ENCODE measurements at places on chromosomes 5 and 9.

DNA sequence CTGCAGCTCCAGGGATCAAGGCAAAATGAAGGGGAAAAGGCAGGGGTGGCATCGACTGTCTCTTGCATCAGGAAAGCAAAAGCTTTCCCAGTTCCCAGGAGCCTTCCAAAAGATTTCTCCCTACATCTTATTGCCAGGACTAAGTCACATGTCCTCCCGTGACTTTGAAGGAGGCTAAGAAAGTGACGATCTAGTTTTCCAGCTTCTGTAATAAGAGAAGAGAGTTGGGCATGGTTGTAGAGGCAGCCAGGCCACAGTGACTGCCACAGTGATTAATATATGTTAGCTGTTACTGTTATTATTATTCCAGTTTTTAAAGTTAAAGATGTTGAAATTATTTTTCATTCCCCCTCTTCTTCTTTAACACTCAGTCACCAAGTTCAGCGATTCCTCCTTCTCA, 77.1 kb downstream of the RMI1 start:
- DNase-seq = no peak

DNA sequence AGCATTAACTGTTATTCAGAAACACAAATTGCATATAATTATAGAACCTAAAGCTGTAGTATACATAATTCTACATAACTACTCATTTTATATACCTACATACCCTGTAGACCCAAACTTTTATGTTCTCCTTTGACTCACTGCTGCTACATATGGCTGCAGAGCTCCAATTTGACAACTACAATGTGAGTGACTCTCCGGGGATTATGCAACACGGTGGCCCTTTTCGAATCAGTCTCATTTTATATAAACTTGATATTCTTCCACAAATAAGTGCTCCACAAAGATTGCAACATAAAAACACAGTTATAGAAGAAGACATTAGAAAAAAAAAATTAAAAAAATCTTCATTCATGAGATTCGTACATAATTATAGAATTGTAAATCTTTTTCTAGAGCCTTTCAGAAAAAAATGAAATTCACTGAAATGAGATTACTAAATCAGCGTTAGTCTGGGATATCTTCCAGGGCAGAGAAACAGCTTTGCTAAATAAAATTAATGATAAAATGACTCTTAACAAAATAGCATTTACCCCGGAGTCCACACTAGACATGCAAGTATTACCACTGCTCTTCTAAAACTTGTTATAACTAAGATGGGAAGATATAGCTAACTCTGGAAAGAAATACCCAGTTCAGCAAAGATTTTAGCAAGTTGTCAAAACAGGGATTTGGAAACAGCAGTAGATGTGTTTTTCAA, 52.6 kb downstream of the SRFBP1 start:
- no peak for DNase-seq

DNA sequence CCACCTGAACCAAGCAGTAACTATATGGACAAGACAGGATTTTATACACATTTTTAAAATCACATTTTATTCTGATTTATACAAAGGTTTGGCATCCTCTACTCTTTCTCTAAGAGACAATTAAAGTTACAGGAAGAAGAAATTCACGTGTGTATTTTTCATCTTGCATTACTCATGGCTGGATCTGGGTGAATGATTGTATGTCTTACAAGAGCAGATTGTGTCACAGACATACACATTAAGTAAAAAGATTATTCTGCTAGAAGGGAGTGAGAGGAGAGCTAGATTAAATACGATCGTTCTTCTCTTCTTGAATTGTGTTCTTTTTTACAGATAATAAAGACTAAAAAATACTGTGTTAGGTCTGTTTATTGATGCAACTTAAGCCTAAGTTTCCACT, 20.8 kb upstream of the CEP120 start:
- DNase-seq = no peak

DNA sequence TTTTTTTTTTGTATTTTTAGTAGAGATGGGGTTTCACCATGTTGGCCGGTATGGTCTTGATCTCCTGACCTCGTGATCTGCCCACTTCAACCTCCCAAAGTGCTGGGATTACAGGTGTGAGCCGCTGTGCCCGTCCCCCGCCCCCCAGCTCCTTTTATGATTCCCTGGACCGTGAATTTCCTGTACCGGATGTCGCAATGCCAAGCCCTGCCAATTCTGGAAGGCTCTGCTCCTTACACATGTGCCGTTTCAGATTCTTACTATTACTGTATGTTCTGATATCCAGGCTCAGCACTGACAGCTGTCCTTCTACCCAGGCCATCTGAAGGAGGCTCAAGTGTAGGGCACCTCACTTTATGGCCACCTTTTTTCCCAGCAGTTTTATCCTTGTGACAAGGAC, 100.1 kb downstream of the PLCXD3 start:
- no peak for DNase-seq

DNA sequence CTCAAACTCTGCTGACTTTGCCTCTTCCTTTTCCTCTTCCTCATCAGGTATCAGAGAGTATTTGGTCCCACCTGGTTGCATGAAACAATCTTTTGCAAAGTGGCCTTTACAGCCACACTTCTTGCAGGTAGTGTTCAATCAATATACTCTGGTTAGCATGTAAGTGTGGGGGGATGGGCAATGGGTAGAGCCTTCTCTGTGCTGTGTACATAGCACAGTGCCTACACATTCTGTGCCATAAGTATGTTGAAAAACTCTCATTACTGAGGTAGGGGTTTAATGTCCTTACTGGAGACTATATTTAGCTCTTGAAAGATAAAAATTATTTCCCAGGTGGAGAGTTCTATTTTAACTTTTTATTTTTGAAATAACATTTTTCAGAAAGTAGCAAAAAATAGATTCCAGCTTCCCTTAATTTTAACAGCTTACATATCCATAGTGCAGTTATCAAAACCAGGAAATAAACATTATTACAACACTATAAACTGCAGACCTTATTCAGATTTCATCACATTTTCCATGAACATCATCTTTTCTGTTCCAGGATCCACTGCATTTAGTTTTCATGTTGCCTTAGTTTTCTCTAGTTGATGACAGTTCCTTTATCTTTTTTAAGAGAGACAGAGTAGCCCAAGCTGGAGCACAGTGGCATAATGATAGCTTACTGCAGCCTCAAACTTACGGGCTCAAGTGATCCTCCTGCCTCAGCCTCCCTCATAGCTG, 15.1 kb downstream of the TTC1 start:
- DNase-seq = no peak

DNA sequence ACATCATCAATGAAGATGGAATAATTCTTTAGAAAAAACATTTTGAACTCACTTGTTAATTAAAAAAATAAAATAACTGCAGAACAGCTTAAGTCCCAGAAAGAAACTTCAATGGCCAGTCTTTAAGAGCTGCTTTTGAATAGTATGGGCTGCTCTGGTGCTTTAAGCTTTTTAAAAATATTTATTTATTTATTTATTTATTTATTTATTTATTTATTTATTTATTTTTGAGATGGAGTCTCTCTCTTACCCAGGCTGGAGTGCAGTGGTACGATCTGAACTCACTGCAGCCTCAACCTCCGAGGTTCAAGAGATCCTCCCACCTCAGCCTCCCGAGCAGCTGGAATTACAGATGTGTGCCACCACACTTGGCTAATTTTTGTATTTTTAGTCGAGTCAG, 516.3 kb upstream of the DAP start:
- DNase-seq = no peak

- DNase-seq = no peak
Measured at GRCh38 chr9:96721731-96722429, 56.0 kb downstream of the ZNF510 start.

GRCh38 chr9:101727612-101728524, 10.6 kb downstream of the GRIN3A start:
- peak; percentile 32 for DNase-seq

- DNase-seq = no peak
Measured at GRCh38 chr5:160640406-160640805, 211.6 kb downstream of the ATP10B start.

DNA sequence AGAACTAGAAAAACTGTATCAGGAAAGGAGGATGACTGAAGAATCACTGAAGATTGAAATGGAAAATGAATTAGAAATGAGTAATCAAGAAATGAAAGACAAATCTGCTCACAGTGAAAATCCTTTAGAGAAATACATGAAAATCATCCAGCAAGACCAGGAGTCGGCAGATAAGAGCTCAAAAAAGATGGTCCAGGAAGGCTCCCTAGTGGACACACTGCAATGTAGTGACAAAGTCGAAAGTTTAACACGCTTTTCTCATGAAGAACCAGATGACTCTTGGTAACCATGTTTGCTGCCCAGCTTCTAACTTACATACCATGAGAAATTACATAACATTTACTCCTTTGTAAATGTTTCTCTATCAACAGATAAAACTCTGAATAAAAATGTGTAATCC, 37.1 kb downstream of the CPLANE1 start:
- DNase-seq = no peak

DNA sequence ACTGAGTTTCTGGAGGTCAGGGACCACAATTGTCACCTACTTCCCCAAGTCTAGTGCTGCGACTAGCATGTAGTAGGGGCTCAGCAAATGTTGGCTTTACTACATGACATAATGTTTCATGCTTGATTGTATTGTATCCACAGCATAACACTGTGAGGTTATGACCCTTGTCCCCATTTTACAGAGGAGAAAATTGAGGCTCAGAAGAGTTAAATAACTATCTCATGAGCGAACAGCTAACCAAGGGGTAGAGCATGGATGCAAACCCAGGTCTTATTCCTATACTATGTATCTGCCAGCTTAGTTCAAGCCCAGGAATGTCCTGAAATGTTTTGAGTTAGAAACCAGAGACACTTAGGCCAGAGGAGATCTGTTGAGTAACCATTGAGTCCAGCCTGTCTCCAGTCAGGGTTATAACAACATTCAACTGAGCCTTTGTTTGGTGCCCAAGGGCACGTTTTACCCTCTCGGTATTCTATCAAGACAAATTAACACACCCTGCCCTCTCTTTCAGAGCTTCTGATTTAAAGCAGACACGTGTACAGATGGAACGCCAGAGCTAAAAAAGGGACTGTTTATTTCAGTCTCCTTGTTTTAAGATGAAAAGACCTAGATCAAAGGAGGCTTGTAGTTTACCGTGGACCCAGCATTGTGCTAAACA, 16.5 kb downstream of the ANGPTL2 start:
- no peak for DNase-seq

- no peak for DNase-seq
Measured at GRCh38 chr5:117103703-117104102, 529.1 kb upstream of the SEMA6A start.

DNA sequence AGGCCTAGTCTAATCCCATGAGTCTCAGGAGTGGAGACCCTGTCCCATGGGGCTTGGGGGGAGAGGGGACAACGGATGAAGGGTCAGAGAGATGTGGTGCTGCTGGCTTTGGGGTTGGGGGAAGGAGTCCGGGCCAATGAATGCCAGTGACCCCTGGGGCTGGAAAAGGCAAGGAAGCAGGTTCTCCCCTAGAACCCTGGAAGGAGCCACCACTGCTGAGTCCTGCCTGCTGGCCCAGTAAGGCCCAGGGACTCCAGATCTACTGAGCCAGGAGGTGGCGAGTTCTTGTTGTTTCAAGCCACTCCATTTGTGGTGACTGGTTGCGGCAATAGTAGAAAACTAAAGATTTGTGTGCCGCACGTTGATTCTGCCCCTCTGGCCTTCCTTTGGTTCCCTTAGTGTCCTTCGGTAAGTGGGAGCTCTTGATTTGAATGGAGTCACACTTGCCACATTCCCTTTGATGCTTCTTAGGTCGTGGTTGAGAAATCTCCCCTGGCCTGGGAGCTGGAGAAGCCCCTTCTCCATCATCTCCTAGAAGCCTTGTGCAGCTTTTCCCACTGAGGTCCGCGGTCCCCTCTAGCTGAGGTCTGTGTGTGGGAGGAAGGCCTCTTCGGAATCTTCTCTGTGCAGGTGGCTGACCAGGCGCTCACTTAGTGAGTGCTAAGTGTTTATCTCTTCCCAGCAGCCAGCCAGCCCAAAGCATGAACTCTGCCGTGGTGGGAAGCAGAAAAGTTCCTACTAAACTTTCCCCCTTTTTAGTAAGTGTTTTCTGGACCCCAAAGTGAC, 9.0 kb downstream of the FCN1 start:
- no peak for DNase-seq

DNA sequence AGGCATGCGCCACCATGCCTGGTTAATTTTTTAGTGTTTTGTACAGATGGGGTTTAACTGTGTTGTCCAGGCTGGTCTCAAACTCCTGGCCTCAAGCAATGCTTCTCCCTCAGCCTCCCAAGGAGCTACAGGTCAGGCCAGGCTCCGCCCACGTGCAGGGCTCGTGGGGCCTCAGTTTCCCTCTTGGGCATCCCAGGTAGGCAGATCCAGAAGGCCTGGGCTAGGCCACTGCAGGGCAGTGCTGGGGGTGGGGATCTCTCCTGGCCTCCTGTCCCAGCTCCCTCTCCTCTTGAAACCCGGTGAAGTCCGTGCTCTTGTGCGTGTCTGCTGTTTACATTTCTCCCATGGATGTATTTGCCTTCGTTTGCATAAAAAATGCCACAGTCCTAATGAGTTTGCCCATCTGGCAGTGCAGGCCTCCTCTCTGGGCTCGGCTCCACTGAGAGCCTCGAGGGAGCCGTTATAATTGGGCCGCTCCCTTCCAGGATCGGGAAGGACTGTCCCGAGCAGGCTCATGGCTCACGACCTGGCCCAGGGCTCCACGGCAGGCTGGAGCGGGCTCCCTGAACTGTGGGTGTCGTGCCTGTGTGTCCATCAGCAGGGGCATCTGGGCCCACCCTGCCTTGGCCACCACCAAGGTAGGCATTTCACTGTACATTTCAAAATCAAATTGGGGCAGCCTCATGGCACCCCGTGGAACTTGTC, 52.6 kb upstream of the RUFY1 start:
- peak; percentile 44 for DNase-seq

DNA sequence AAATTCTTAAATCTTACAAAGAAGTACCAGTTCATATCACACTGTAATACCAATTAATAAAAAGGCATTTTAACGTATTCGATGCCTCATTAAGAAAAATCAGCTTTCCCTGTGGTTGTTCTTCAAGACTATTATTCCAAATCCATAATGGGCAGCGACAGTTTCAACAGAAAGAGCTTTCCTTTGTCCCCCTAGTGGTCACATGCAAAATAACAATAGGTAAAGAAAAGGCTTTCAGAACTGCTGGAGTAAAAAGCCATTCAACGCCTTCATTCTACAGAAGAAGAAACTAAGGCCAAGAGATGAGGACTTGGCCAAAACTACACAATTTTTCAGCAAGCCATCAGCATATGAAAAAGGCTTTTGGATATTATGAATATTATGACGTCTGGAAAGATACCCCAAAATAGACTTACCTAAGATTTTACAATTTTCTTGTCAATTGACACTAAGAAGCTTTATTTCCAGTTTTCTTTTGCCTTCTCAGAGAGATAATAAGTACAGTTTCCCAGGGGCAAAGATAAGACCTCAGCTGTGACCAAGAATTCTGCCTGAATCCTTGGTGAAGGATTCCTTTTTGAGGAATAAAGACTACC, 6.7 kb upstream of the CDH6 start:
- peak; percentile 57 for DNase-seq

Measured in NCI-H524 (cell line).